ENCODE measurements at places on chromosomes 16 and 17.
A peak's percentile ranks its signal among the peaks of the same experiment; 100 is the strongest.

GRCh38 chr17:62084585-62084984, 19.5 kb upstream of the MED13 start:
- no peak for DNase-seq

- peak; percentile 80 for DNase-seq
Measured at GRCh38 chr17:78933025-78933958, 8.1 kb upstream of the TIMP2 start.

- DNase-seq = no peak
Measured at GRCh38 chr17:21146362-21147015, 19.7 kb downstream of the DHRS7B start.

DNA sequence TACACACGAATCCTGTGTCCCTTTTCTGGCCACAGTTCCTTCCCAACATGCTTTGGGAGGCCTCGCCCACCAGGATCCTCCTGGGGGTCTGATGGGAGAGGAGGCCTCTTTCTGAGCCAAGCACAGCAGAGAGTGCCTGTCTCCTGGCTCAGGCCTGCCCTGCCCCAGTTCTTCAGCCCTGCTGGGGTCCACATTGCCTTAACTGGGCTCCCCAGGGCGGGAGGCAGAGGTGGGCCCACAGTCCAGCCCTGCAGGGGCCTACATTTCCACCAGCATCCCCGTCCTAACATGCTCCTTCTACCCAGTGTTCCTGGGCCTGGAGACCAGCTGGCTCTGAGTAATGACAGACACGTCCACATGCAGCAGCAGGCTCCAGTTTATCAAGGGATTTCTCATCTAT, 29.6 kb downstream of the WNT9B start:
- DNase-seq = no peak

DNA sequence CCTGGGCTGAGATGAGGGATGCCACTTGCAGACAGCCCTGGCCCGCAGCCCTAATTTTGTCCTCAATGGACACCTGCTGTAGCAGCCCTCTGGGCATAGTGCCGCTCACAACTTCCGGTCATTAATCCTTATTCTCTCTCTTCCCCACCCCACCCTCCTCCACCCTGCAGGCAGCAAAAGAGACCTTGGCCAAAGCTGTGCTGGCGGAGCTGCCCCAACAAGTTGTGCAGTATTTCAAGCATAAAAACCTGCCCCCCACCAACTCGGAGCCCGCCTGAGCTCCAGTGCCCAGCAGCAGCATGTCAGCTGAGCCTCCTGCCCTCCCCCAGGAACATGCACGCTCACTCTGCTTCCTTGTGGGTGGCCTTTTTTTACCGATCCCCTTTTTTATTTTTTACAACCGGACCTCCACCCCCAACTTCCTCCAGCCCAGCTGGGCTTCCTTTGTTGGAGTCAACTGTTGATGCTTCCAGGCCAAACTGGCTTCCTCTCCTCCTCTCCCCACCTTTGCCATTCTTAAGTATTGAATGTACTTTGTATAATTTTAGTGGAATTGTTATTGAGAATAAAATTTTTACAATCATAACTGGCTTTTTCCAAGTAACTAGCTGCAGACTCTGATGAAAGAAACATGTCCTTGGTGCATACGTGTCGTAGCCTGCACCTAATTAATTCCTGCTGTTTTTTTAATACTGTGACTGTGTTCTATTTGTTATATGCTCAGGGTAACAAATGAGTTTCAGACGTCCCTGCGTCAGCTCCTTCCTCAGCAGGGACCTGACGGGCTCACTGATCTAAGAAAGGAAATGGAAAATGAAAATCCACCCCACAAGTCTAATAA, 38.2 kb downstream of the PSME3IP1 start:
- DNase-seq = no peak

- no peak for DNase-seq
Measured at GRCh38 chr16:1834096-1834495, 7.1 kb downstream of the FAHD1 start.

DNA sequence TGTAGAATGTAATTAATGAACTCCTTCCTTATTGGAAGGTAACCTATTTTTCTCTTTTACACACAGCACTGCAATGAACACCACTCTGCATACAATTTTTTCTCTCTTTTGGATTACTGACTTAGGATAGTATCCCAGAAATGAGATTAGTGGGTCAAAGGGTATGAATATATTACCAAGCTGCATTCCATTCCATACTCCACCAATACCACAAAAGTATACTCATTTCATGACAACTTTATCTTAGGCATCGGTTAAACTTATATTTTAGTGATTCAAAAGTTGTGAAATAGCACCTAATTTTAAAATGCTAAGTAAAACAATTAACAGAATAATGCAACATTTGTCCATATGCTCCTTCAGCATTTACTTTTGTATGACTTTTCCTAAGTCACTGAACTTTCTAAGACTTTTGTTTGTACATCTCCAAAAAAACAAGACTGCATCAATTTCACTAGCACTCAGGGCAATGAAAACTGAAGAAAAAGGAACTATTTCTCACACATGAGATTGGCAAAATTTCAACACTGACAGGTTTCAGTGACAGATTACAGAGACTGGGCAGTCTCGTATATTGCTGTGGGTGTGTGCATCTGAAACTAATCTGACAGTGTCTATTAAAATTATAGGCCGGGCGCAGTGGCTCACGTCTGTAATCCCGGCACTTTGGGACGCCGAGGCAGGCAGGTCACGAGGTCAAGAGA, 32.1 kb downstream of the HELZ start:
- no peak for DNase-seq

GRCh38 chr16:11015607-11016006, 71.2 kb downstream of the CLEC16A start:
- no peak for DNase-seq

DNA sequence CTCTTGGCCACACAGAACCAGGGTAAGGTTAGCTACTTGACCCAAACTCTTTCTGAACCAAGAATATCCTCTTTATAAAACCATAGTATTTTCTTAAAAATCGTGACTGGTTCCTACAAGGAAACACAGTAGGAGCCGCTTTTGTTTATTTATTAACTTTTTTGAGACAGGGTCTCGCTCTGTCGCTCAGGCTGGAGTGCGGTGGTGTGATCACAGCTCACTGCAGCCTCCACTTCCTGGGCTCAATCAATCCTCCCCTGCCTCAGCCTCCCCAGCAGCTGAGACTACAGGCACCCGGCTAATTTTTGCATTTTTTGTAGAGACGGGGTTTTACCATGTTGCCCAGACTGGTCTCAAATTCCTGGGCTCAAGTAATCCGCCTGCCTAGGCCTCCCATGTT, 14.7 kb upstream of the LITAF start:
- no peak for DNase-seq

DNA sequence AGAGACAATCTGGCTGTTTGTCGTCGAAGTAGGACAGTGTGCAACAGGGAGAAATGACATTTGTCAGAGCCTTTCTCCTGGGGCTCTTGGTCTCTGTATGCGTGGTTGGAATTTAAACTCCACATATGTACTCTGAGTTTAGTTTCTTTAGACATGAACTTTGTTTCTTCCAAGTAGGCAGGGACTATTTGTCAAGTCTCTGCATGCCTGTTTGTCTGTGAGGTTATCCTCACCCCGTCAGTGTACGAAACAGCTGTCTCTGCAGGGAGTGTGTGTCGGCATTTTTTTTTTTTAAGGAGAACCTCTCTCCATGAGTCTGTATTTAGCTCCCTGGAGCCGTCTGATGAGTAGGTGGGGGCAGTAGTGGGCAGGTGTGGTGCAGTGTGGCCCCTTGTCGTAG, 29.7 kb downstream of the NDEL1 start:
- DNase-seq = no peak

DNA sequence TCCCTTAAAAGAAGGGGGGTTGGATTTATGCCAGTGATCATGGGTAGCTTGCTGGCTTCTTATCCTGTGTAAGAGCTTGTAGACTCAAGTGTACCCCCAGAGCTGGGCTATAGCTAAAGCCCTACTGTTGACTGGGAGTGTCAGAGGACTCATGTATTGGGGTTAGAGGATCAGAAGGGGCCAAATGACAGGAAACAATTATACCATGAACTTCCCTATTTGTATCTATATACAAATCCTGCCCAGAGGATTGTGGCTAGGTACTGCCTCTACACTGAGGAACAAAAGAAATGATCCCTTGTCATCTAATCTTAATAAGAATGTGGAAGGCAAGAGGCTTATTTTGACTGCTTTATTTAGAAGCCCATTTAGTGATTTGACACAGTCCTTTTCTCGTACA, 14.3 kb downstream of the ZP2 start:
- no peak for DNase-seq

GRCh38 chr17:6241381-6241780, 171.2 kb downstream of the WSCD1 start:
- DNase-seq = no peak

DNA sequence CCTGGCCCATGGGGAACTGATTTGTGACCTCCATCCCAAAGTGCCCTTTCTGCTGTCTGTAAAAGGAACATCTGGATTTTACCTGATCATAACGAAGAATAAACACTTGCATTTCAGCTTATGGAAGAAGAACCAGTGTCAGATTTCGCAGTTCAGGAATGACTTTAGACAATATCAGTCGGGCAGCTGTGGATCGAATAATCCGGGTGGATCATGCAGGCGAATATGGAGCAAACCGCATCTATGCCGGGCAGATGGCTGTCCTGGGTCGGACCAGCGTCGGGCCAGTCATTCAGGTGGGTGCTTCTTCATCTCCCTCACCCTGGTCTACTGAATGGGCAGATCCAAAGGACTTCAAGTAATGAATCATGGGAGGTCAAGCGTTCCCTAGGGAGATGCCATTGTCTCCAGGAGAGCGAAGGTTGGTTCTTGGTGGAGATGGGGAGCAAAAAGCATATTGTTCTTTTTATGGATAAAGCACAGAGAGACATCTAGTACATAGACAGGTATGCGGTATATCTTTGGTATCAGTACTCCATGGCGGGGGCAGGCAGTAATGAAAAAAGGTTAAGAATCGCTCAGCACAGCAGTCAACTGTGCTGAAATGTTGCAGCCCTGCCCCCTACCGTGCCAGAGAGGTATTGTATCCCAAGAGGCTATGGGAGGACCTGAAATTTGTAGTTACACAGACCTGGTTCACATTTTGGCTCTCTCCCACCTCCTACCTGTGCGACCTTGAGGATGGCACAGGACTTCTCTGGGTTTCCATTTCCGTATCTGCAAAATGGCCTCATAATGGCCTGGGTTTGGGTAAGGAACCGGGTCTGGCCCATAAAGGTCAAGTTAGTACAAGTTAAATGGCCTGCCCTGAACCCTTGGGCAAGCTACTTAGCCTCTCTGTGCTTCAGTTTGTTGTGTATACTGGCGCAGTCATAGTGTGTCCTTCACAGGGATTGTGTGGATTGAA, 4.7 kb downstream of the COQ7 start:
- DNase-seq = peak; percentile 81

- DNase-seq = no peak
Measured at GRCh38 chr16:21654881-21655280, 2.5 kb upstream of the IGSF6 start.

DNA sequence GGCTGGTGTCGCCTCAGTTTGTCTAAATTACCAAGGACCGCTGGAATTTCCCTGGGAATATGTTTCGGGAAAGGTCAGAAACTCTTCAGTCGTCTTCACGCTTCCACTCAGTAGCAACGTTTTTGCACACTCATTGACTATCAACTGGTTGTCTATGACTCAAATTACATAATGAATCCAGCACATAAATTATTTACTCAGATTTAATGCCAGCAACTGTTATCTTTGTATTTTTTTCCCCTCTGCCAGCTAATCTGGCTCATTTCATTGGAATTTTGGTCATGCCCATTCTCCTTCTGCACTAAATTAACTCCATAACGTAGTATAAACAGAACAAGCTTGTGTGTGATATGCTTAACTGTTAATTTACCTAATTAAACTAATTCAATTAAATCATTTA, 372.7 kb upstream of the ZFHX3 start:
- no peak for DNase-seq

- no peak for DNase-seq
Measured at GRCh38 chr16:67183-67791, 5.1 kb downstream of the RHBDF1 start.

- no peak for DNase-seq
Measured at GRCh38 chr16:87838643-87839541, 30.4 kb downstream of the SLC7A5 start.

GRCh38 chr17:75487351-75488070, 27.8 kb downstream of the CASKIN2 start:
- DNase-seq = peak; percentile 72

- no peak for DNase-seq
Measured at GRCh38 chr17:62907961-62908360, 58.1 kb upstream of the TANC2 start.

DNA sequence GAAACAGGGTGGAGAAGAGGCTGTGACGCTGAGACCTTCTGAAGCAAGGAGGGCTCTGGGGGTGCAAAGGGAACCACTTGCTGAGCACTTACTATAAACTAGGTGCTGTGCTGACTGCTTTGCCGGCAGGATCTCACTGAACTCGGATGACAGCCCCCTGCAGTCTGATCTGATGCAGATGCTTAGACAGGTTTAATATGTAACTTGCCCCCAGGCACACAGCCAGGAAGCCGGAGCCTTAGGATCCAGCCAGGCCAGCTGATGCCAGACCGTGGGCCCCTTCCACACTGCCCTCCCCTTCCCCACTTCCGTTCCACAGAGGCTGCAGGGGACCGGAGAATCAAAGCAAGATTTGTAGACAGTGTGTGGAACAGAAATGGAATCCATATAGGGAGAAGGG, 23.1 kb downstream of the SPACA3 start:
- DNase-seq = no peak

GRCh38 chr16:55302635-55303034, 21.4 kb upstream of the IRX6 start:
- no peak for DNase-seq

DNA sequence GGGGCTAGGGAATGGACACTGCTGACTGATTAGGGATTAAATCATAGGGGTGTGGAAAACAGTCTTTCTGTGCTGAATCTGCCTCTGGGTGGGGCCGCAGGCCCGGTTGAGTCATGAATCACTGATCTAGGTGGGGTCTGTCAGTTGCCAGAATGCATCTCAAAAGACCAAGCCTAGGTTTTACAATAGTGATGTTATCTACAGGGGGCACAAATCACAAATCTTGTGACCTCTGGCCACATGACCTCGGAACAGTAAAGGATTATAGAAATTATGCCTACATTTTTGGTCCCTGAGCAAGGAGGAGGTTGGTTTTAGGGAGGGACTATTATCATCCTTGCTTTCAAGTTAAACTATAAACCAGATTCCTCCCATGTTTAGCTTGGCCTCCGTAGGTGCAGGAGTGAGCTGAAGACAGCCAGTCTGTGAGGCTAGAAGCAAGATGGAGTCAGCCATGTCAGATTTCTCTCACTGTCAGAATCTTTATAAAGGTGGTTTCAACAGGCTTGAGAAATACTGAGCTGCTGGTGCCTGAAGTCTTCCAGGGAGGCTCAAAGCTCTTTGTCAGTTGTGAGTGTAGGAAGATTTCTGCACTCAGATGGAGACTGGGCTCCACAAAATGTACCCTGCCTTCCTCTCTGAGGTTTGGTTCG, 12.9 kb downstream of the GNGT2 start:
- DNase-seq = peak; percentile 31

All from activated effector memory CD4-positive, alpha-beta T cell treated with anti-CD3 and anti-CD28 coated beads, Interleukin-2, amount 50 U/mL, for 16 hours (primary cell).